ENCODE measurements at places on chromosomes 4 and X.
A peak's percentile ranks its signal among the peaks of the same experiment; 100 is the strongest.

DNA sequence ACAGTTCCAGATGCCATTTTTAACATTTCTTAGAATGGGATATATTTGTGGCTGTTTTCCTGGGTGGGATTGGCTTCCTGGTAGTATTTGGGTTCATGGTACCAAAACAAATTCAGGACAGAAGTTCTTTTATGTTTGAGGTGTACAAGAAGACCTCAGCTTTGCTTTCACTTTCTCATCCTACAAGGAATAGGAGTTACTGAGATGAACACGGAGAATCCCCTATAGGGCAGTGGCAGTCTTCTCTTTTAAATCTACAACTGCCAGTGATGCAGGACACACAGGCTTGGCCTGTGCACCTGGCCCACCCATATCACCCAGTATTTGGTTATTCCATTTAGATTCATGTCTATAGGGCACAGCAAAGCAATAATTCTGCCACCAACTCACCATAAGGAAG is 35.2 kb downstream of the SLC10A7 start:
- DNase-seq = no peak

DNA sequence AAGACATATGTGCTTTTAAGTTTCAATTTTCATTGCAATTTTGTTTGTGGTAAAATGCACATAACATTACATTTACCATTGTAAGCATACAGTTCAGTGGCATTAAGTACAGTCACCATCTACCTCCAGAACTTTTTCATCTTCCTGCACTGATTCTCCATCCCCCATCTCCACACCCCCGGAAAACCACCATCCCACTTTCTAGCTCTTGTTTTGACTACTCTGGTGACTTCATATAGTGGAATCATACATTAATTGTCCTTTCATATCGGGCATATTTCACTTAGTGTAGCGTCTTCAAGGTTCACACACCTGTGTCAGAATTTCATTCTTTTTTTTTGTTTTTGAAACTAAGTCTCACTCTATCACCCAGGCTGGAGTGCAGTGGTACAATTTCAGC is 143.5 kb downstream of the GPR143 start:
- no peak for DNase-seq

GRCh38 chrX:31245714-31246113 is 173.9 kb upstream of the FTHL17 start:
- DNase-seq = no peak

GRCh38 chrX:120549483-120550452 is 11.0 kb downstream of the CUL4B start:
- peak; percentile 73 for DNase-seq

DNA sequence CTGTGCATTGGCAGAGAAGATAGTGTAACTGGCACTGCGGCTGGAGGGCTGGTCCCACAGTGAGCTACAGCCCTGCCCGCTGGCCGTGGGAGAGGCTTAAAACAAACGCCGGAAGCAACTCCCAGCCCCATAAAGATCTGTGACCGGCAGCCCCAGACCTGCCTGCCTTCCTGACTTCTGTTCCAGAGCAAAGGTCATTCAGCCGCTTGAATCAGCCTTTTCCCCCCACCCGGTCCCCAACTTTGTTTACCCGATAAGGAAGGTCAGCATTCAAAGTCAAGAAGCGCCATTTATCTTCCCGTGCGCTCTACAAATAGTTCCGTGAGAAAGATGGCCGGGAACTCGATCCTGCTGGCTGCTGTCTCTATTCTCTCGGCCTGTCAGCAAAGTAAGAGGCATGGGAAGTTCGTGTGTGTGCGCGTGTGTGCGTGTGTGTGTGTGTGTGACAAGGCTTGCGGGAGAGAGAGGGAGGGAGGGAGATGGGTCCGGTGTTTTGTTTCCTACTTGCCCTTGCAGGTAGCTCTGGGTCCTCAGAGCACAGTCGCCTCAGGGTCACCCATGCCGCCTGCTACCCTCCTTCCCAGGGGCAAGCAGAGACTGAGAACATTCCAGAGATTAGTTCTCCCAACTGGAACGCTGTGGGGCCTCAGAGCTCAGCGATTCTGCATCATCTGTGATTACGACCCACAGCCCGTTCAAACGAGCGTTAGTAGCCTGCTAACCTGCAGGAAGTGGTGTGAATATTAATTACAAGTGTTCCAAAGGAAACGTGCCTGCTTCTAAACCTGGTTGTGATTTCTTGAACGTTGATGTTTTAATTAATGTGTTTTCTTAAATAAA is at the start of gene MGST2:
MGST2 (plus strand) TSS at position 130 of the 840 bp plus-strand sequence; CDS start at position 331, 201 bp downstream.
- DNase-seq = no peak

DNA sequence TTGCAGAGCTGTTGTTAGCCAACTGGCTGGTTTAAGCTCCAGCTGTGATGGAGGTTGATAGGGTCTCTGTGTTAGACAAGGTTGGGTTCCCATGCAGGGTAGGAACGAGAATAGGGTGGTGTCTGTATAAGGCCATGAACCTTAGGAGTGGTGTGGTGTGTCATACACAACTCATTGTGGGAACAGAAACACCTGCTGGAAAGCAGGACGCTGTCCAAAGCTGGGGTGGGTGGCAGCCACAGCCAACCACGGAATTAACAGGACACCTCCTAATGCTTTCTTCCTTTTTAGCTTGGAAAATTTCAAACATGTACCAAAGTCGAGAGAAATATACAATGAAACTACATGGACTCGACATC is 94.4 kb downstream of the ARHGAP10 start:
- DNase-seq = no peak

DNA sequence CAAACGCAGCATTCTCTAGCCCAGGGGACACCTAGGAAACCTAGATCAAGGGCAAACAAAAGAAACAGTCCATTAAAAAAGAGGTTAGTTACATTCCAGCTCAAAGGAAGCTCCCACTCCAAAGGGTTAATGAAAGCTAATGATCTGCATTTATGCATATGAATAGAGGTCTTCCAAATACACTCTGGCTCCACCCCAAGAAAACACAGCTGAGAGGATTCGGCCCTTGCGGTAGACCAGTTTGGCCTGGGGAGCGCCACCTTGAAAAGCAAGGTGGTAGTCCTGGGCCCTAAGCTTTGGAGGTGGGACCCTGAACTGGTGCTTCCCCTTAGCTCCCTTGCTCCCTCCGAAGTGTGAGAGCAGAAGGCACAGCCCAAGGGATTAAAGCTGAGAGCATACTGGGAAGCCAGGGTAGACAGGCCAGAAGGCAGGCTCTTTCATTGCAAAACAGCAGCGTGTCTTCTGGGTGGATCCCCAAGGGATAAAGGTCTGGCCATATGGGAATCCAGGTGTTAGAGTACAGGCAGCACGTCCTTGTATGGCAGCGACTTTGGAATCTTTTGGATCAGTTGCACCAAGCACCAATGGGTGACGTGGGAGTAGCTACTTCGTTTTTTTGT is 3.7 kb downstream of the GABRQ start:
- no peak for DNase-seq

- DNase-seq = no peak
Observed at GRCh38 chrX:97045470-97045869, 161.8 kb downstream of the RPA4 start.

DNA sequence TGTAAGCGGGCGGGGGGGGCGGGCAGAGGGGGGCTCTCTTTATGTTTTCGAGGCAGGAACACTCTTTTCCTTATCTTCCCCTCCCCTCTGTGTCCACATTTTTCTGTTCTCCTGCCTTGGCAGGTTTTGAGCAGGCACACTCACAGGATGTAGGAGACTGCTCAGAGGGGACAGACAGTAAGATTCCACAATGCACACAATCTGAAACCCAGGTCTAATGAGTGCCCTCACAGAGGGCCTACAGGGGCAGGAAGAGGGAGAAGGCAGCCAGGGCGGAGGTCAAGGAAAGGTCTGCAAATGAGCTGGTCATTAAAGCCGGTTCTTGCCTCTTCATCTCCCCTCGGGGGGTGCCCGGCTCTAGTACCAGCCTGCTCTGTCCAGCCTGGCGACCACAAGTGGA is 106.1 kb upstream of the ATP6AP2 start:
- no peak for DNase-seq

DNA sequence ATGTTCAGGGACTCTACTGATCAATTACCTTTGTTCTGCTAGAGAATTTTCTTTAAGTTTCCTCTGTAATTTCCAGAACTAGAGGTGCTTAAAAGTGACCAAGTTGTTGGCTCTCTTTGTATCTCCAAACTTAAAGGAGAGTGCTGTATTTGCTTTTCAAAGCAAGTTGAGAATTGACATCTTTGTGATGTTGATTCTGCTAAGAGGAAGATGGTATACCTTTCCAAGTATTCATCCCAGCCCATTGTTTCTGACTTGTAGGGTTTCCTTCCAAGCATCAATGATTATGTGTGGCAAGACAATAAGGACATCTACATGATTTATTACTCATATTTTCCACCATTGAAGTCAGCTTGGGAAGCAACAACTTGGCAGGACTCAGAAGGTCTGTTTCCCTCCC is 190.6 kb downstream of the GC start:
- no peak for DNase-seq

DNA sequence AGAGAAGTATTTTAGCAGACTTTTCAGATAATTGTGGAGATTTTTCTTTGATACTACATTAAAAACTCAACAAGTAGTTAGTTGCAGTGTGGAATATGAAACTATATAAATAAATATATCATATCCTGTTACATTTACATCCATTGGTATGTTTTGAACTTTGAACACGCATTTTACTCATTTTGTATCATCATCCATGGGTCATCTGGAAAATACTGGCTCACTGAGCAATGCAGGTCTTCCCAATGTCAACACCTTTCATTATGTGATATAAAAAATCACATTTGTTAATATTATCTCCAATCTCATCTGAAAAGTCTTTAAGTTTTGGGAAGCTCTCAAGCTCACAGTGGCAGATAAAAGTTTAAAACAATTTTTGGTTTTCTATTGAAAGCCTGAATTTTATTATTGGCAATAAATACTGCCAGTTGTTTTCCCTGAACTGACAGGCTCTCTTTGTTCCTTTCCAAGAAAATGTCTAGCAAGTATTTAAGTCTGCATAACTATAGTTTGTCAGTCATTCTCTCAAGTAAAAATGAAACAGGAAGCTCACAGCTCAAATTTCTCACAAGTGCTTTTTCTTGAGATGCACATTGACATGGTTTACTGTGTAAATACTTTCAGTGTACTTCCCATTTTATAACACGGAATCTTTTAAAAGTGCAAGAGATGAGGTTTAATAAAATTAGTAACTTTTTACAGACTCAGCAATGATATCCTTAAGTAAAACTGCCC is 183.5 kb upstream of the GPC4 start:
- no peak for DNase-seq

DNA sequence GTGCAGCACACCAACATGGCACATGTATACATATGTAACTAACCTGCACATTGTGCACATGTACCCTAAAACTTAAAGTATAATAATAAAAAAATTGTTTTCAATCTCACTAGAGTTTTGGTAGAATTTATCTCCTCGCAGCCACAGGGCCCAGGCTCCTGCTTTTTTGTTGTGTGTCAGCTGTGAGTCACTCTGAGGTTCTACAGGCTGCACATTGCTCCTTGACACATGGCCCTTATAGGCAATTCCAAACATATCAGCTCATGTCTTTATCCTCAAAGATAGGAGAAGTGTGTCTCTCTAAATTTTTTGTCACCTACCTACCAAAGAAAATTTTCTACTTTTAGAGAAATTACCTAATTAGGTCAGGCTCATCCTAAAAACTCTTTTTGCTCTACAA is 252.1 kb upstream of the ADGRL3 start:
- DNase-seq = no peak

DNA sequence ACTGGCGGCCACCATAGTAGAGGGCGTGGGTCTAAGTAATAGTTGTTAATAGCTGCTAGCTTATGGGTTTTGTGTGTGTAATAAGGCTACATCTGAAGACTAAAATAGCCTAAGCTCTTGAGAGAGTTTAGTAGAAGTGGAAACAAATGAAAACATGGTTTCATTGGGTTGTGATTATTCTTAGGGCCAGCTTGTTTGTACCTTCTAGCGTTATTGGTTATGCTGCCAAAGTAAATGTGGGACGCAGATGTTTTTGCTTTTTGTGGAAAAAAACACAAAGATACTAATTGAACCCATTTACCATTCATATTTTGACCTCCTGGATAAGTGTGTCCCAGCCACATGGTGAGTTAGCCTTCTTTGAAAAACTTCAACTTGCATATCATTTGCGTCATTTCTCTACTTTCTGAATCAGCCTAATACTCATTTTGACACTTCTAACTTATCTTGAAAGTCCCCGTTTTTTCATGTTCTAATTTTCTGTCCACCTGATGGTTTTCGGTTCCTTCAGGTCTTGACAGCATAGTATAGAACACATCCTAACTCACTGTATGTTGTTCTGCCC is 305.3 kb downstream of the FRMPD4 start:
- DNase-seq = no peak

DNA sequence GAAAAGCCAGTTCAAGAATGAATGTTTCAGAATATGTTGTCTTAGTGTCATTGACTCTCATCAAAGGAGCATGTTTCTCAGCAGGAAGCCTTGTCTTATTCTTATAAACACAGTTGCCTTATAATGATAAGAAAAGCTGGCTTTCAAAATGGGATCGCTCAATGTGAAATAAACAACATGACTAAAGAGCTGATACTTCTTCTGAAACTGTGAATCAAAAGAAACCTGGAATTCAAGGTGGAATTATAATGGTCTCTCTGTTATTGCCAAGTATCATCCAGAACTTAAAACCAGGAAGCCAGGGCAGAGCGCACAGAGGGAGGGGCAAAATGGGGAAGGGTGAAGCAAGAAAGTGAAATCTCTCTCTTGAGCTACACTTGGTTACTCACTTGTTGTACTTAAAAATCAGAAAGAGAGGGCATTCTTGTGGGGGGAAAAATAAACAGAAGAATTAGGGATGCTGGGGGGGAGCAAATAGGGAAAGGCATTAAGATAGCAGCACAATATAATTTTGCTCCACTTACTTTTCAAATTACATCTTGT is 270.0 kb downstream of the MAPK10 start:
- DNase-seq = no peak

GRCh38 chr4:174496631-174497432 is 25.5 kb downstream of the HPGD start:
- no peak for DNase-seq

- DNase-seq = no peak
Observed at GRCh38 chr4:4787421-4787820, 72.0 kb upstream of the MSX1 start.

GRCh38 chrX:41895826-41896225 is 27.5 kb downstream of the CASK start:
- DNase-seq = no peak

DNA sequence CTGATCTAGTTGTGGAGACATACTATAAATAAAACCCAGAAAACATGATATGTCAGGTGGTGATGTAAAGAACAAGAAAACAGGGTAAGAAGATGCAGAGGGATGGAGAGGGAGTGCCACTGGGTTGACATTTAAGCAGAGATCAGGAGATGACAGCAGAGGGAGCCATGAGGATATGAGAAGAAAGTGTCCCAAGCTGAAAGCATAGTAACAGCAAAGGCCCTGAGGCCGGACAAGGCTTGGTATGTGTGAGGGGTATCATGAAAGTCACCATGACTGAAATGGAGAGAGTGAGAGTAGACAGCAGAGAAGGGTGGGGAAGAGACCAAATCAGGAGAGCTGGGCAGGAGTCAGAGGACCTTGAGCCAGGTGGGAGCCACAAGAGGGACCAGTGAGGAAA is 3.4 kb downstream of the GPKOW start:
- no peak for DNase-seq

DNA sequence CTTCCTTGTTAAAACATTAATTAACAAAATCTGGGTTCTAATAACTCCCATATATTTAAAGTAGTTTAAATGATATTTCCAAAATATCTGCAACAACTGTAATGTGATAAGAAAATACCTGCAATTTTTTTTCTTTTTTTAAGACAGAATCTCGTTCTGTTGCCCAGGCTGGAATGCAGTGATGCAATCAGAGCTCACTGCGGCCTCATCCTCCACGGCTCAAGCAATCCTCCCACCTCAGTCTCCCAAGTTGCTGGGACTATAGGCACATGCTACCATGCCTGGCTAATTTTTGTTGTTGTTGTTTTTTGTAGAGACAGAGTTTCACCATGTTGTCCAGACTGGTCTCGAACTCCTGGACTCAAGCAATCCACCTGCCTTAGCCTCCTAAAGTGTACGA is 45.7 kb upstream of the NSUN7 start:
- no peak for DNase-seq
